Umbilical cord (tissue), 2 donors: ENCODE measurements at places on chromosomes 12 and 14. TPM values are rescaled to one million over a fixed set of nuclear protein-coding genes. Genes with fewer than 3 reads are reported as not detected.

DNA sequence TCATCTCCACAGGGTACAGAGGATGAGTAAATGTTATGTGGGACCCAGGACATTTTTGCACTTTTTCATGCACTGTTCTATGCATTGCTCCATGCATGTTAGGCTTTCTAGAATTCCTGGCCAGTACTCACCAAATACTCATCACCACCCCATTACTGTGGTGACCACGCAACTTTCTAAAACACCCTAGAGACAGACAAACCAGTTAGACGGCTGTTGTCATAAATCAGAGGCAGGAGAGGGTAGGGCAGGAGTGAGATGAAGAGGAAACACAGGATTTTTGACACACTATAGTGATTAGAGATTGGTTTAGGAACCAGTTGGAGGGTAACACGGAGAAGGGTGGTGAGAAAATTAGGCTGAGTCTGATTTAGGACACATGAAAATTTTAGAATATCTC is 59.3 kb downstream of the IFNG start:
- peak; percentile 30 for DNase-seq

The BRMS1L gene
- 12.0 TPM for total RNA-seq

GRCh38 chr14:28754209-28754985 is 12.2 kb upstream of the FOXG1 start:
- peak; percentile 46 for DNase-seq

The KLRD1 gene
- 5.1 TPM for total RNA-seq

DNA sequence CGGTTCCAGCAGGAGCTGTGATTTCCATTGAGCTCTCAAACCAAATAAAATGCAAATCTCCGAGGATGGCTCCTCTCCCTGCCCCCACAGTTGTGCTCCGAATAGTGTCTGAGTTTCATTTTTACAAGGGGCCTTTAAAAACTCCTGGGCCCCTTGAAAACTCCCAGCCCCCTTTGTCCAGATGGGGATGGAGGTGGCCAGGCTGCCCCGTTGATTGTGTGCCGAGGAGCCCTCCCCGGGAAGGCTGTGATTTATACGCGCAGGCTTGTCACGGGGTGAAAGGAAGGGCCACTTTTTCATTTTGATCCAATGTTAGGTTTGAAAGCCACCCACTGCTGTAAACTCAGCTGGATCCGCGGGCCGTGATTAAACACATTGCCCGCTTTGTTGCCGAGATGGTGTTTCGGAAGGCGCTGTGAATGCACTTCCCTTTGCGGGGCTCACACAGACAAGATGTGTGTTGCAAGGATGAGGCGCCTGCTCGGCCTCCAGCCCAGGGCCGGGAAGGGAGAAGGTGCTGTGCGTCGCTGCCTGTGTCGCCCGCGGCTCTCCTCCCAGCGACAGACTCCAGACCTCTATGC is 98.8 kb downstream of the TMEM132C start:
- peak; percentile 67 for DNase-seq

DNA sequence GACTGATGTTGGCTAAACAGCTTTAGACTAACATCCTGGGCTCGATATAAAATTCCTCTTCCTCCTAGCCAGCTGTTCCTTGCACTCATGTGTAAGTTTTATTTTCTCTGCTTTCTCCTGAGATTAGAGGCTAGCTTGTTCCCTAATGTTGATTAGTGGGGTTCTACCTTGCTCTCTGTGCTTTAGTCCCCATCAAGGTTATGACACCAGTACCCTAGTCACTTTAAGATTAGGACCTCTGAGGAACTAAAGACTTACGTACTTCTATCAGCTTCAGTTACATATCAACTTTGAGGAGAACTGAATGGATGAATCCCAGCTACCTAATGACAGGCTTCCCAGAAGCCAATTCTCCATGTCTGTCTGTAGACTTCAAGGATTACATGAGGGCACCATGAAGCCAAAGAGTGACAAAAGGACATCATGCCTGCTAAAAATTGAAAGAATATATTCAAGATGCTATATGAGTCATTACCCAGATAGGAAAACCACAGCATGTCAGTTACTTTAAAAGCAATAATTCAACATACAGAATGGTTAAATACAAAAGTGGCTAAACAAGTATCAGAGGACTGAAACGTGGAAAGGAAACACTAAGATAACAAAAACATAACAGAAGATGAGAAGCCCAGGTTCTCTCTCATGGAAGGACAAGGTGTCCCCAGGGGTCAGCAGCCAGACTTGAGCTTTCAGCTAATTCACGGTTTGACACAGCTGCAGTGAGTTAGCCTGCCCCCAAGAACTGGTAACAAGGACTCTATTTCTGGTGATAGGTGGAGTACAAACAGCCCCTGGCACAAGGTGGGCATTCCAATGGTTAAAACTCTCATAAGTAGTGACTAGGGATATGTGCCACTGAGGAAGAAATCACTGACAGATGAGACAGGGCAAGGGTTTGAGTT is 20.4 kb downstream of the ADAM20 start:
- no peak for DNase-seq

The USP15 gene
- total RNA-seq, result 98.7 TPM

The AKAP5 gene
- 16.6 TPM for total RNA-seq

GRCh38 chr14:104140463-104141331 is 2.3 kb downstream of the KIF26A start:
- DNase-seq, result no peak

DNA sequence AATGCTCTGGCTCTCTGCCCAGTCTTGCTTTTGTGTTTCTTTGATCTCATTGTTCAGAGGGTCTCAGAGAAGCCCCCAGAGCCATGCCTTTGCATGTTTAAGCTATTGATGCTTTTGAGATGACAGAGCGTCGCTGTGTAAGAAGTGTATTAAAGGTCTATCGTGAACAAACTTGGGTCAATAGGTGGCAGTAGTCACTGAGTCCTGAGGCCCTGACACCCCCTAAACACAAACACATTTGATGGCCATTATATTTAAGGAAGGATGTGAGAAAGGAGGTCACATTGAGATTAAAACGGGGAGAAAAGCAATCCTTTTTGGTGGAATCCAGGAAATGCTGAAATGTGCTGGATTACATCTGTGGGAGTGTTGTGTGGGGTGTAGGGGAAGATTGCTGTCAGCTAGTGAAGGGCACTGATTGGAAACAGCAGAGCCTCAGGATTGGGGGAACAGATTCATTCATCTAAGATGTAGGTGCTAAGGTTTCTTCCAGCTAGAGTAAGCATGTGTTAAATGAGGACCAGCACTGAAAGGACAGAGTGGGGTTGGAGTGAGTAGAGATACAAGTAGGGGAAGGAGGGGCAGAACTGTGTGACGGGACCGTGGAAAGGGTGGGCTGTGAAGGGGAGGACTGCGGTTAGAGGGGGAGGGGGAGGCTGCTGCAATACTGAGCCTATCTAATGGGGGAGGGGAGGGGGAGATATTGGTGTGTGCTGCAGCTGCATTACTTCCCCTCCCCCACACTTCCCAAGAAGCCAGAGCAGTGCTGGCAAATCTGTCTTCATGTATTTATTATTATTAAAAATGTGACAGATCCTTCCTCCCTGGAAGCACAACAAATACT is 12.7 kb downstream of the NGDN start:
- DNase-seq, result no peak

DNA sequence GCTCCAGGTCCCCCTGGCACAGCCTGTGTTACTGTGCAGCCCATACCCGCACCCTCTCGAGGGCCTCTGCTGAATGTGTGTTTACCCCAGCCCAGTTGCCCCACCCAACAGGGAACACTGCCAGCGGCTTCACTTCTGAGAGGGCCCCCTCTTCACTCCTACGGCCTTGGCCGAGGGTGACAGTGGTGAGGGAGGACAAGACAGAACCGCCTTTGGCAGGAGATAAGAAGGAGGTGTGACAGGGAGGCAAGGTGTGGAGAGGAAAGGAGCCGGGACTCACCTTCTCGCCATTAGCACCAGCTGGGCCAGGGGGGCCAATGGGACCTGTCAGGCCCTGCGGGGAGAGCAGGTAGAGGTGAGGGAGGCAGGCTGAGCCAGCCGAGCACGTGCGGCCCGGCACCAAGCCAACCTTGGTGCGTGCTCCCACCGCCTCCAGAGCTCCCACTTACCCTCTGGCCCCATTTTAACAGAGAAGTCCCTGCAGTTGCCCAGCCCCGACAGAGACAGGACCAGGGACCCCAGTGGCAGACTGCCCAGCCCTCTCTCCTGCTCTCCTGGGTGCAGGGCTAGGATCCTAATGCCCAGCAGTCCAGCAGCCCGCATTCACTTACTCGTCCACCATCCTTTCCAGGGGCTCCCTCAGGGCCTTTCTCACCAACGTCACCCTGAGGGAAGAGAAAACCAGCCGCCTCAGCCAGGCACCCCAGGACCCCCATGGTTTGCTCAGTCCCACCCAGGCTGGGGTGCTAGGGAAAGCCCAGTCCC is 18.3 kb downstream of the TMEM106C start:
- peak; percentile 63 for DNase-seq

DNA sequence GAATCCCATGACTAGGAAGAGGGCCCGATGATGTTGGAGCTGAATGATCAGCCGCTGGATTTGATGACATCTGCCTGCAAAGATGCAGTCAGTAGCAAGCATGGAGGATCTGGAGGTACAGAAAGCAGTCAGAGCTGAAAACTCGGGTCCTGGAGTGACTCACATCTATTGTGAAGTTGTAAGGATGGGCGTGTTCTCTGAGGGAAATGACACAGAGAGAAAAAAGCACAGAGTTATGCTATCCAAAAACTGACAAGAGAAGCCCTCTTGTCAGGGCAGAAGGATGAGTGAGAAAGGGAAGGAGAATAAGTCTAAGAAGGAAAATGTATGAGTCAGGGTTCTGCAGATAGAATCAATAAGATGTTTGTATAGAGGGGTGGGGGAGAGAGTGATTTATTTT is 380.4 kb upstream of the CCDC196 start:
- DNase-seq, result peak; percentile 22

The IL22 gene
- 16.4 TPM for total RNA-seq

DNA sequence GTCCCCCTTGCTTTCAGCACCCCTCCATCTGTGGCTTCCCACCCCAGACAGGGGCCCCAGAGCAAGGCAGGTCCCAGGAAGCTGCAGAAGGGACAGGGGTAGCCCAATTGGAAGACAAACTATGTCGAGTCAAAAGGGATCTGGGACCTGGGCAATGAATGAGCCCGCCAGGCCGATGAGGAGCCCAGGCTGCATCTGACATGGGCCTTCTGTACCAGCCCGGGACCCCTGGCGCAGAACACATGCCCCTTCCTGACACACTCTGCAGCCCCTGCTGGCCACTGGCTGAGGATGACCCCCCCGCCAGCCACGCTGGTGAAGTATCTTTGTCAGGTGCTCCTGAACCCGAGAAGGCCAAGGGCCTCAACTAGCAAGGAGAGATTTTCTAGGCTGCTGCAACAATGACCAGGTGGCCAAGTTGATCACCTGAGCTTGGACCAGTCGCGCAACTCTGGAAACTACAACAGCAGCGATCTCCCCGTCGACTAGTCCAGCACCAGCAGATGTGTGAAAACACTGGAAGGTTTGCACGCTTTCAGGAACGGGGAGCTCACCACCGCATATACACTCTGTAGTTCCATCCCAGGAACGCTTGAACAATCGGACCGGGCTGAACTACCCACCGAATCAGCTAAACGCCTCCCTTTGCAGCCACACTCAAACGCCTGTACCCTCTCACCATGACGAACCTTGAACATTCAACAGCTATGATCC is 119.0 kb downstream of the NCOR2 start:
- DNase-seq, result no peak

The CPNE6 gene
- total RNA-seq, result 2.4 TPM

GRCh38 chr14:29236848-29237247 is 470.3 kb downstream of the FOXG1 start:
- DNase-seq, result no peak

The GNB3 gene
- 2.4 TPM for total RNA-seq

The PRPH gene
- 0.72 TPM for total RNA-seq

DNA sequence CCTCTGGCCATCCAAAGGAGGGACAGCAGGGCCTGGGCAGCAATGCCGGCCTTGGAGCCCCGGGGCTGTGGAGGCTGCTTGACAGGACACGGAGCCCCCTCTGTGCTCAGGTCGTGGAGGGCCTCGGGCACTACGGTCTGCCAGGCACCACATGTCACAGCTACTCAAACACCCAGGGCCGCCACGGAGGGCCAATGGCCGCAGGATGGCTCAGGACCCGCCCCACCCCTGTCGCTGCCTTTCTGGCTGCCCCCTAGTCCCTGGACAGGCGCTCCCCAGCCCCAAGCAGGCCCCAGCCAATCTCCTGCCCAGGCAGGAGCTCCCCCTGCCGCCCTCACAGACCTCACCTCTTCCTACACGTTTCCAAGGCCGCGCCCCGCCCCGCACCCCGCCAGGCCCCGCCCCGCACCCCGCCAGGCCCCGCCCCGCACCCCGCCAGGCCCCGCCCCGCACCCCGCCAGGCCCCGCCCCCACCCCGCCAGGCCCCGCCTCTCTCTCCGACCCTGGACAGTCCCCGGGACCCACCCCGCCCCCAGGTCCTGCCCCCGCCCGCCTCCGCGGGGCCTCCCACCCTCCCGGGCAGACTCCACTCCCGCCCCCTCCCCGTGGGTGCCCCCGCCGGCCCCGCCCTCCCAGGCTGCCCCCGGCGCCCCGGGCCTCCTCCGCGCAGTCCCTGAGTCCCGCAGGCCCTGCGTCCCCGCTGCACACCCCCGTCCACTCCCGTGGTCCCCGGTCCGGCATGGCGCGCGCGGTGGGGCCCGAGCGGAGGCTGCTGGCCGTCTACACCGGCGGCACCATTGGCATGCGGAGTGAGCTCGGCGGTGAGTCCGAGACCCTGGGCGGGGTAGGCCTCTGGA is at the start of gene ASPG:
Gene ASPG (plus strand): TSS at position 669 of the 857 bp plus-strand sequence. CDS start 71 bp downstream, at position 740.
- DNase-seq, result no peak

GRCh38 chr12:54135621-54136350 is 53.0 kb downstream of the SMUG1 start:
- DNase-seq, result peak; percentile 66

The SMIM41 gene
- not detected for total RNA-seq

GRCh38 chr12:108853981-108854446 is 3.4 kb downstream of the SSH1 start:
- DNase-seq, result no peak

- DNase-seq, result no peak
Observed at GRCh38 chr12:108768591-108769500, 37.5 kb upstream of the CORO1C start.

GRCh38 chr14:49984424-49984823 is 91.5 kb downstream of the ARF6 start:
- no peak for DNase-seq

GRCh38 chr14:99430491-99430890 is 50.2 kb downstream of the SETD3 start:
- DNase-seq, result no peak

GRCh38 chr14:36504771-36505175 is 15.3 kb downstream of the NKX2-1 start:
- DNase-seq, result no peak

The YBX3 gene
- total RNA-seq, result 121 TPM

GRCh38 chr12:121992059-121992879 is 29.4 kb upstream of the BCL7A start:
- DNase-seq, result peak; percentile 3

DNA sequence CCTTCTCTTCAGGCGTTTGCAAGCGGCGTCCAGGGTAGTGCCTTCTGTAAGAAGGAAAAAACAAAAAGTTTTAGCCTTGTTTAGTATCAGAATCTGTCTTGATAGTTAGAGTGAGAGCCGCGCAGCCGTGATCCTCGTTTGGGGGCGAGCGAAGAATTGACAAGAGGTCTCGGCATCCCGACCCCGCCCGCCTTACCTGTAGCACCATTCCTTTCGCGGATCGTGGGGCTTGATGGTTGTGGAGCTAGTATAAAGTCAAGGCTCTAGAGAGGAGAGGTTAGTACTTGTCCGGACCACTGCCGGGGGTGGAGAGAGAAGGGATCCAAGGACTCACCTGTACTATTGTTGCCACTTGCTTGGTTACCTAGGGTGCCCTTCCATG is 494 bp downstream of the TMTC3 start:
- no peak for DNase-seq

The SOCS2 gene
- total RNA-seq, result 32.0 TPM

- no peak for DNase-seq
Observed at GRCh38 chr12:3033539-3033867, 43.7 kb upstream of the TSPAN9 start.

- DNase-seq, result no peak
Observed at GRCh38 chr12:117402363-117402762, 40.9 kb upstream of the NOS1 start.
